ENCODE measurements at places on chromosomes 11 and 22.

GRCh38 chr11:59263225-59263894, 50.6 kb upstream of the MPEG1 start:
- DNase-seq, result no peak

DNA sequence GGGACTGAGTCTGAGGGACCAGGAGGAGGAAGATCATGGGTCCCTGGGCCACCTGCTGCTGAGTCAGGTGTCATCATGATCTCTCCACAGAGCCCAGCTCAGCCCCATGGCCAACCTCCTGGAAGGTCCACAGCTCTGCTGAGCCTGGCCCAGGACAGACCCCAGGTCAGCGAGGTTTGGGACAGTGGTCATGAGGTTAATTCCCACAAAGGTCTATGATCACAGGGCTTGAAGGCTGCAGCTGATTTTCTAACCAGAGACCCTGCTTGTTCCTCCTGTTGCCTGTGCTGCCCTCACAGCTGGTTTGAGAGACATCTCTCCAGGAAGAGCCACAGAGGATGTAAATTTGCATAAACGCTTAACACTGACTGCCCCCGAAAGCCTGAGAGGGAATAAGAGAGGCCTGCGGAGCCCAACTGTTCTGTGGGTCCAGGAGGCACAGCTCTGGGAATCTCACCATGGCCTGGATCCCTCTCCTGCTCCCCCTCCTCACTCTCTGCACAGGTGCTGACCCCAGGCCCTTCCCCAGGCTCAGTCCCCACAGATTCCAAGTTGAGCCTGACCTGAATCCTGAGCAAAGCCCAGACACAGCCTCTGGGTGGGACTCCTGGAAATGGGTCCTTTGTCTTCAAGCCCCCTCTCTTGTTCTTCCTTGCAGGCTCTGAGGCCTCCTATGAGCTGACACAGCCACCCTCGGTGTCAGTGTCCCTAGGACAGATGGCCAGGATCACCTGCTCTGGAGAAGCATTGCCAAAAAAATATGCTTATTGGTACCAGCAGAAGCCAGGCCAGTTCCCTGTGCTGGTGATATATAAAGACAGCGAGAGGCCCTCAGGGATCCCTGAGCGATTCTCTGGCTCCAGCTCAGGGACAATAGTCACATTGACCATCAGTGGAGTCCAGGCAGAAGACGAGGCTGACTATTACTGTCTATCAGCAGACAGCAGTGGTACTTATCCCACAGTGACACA, 102.8 kb downstream of the GGTLC2 start:
- DNase-seq, result no peak

DNA sequence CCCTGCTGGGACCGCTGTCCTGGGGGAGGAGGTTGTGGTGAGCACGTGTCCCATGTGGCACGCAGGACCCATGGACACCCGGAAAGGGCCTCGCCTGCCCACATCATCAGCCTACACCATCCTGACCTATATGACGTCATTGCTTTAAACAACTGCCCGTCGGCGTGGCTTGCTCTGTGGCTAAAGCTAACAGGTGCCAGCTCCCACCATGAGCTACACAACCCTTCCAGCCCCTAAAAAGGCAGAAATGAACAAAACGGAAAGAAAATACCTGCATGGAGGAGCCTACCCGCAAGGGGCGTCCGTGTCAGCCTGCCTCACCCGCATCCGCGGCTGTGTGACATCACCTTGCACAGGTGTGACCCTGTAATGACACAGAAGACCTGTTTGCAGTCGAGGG, 481.8 kb downstream of the BRD1 start:
- DNase-seq, result no peak

- no peak for DNase-seq
These were observed 73.4 kb downstream of the FEZ1 start for GRCh38 chr11:125422681-125423080.

DNA sequence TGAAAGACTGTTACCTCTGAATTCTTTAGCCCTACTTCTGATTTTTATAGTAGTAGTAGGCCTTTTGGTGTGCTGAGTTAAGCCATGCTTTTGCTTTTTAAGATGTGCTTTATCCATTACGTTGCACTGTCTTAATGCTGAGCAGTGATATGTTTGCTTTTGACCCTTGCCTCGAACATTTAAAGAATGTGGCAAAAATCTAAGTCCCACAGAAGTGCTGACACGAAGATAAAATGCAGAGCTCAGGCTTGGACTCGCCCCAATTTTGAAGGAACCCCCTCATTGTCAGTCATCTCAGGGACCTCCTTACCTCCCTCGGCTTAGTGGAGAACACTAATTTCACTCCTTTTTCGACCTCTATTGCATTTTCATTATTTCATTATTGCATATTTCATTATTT, 272.9 kb downstream of the DDX10 start:
- no peak for DNase-seq

DNA sequence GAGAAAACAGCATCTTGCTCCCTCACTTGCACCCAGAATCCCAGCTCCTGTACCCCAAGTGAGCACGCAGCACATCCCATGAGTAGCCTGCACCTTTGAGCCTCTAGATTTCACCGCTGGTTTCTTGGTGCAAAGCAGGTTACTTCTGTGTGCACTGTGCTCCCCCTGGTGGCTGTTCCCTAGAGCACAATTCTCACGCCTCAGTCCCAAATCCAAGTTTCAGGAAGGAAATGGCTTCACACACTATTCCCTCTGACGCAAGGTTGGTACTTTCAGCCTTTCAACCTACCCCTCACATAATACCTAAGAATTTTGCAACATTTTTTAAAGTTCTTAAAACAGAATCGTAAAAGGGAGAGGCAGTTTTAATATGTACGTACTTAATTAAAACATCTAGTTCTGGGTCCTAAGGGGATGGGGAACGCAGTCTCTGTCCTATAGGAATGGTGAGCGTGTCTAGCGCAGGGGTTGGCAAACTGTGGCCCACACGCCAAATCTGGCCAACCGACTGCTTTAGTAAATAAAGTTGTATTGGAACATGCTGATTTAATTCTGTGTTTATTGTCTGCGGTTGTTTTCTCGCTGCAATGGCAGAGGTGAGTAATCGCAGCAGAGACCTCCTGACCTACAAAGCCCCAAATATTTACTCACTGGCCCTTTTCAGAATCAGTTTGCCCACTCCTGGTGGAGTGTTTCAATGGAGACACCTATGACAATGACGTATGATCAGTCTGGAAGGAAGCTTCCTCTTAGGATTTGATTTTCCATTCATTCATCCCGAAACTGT, 27.5 kb downstream of the DHCR7 start:
- no peak for DNase-seq

- no peak for DNase-seq
These were observed 167.1 kb upstream of the NARS2 start for GRCh38 chr11:78741741-78742140.

DNA sequence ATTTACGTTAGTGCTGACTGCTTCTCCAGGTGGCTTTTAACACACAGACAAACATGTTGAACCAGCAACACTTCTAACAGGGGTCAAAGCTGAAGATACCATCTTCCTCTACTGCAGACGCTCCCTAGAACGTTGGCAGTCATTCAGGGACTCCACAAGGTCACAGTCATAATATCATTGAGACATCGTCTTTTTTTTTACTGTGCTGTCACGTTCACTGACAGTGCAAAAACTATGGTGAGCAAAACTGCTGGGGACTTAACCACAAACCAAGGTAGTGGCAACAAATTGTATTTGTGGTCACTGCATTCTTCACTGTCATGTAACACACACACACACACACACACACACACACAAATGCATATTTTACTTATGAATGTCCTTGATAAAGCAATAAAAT, 244.9 kb downstream of the CASP12 start:
- no peak for DNase-seq

- DNase-seq, result no peak
These were observed 27.7 kb downstream of the PRCP start for GRCh38 chr11:82872377-82873150.

DNA sequence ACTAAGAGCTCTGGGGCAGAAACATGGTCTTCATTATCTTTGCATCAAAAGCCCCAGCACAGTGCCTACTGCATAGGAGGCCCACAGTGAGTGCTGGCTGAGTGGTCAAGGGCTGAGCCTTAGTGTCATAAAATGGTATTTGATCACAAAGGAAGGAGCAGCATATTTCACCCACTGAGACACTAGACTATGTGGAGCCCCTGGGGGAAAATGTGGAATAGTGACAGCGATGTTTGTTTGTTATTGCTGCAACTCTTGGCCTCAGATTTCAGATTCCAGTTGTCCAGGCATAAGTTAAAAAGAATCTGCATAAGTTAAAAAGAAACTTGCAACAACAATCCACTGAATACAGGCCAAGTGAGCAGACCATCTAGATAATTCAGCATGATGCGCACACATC, 7.0 kb downstream of the KIRREL3 start:
- DNase-seq, result no peak

GRCh38 chr11:75100314-75100713, 3.6 kb upstream of the OR2AT4 start:
- peak; percentile 39 for DNase-seq

GRCh38 chr11:34790620-34791019, 125.6 kb downstream of the APIP start:
- DNase-seq, result no peak

DNA sequence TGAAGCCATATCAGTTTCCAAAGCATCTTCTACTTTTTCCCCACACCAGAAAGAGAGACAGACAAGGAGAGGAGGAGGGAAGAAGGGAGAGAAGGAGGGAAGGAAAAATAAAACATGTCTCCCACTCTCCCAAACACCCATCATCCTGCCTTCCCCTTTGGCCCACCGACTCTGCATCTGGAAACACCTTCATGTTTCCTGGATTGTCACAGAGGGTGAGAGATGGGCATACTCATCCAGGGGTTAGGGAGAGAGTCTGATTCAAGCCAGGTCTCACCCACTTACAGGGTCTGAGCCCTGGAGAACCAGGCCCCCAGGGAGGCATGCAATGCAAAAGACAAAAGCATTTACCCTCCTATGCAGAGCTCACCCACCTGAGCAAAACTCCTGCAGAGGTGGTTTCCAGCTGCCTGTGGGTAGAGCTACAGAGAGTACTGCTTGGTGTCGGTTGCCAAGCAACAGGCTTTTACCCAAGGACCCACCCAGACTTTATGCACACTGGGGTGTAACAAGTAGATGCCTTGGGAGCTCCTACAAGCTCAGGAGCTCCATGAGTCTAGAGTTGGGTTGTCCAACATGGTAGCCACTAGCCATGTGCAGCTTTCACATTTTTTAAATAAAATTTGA, 33.4 kb downstream of the MN1 start:
- no peak for DNase-seq

- no peak for DNase-seq
These were observed 12.8 kb downstream of the AQP11 start for GRCh38 chr11:77602381-77603088.

All from stimulated activated CD4-positive, alpha-beta T cell treated with anti-CD3 and anti-CD28 coated beads, Interleukin-12 subunit alpha, Interleukin-12 subunit beta, amount 100 ng/mL, for 48 hours (primary cell).